ENCODE measurements at places on chromosomes 2 and 18.

GRCh38 chr18:26868968-26869586 is 3.6 kb upstream of the AQP4 start:
- DNase-seq, result no peak

- DNase-seq, result no peak
Measured at GRCh38 chr2:8123464-8123863, 558.4 kb upstream of the ID2 start.

- no peak for DNase-seq
Measured at GRCh38 chr2:206011795-206012194, 74.2 kb downstream of the INO80D start.

GRCh38 chr18:30404422-30404821 is 638.1 kb downstream of the DSC3 start:
- no peak for DNase-seq

DNA sequence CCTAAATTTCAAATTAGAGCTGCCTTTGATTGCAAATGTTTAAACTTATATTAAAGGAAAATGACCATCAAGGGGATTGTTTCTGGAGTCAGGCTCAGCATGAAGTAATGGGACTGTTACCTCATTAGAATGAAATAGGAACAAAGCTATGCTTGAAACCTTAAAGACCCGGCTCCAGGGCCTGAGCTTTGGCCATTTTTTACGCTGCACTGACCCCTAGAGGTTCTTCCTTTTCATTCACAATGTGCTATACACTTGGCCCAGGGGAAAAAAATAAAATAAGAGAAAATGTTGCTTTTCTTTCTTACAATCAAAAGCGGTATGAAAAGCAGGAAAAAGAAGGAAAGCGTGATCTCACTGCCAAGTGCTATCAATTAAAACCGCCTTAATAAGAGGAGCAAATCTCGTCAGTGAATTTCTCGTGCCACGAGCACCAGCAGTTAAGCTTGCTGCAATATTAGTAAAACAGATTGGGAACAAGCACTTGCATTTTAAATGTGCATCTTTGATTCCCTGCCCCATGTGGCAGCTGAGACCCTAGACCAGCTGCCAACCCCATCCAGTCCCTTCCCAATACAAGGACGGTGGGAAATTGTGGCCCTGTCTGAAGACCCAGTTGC is 96.6 kb downstream of the MBD2 start:
- DNase-seq, result no peak

DNA sequence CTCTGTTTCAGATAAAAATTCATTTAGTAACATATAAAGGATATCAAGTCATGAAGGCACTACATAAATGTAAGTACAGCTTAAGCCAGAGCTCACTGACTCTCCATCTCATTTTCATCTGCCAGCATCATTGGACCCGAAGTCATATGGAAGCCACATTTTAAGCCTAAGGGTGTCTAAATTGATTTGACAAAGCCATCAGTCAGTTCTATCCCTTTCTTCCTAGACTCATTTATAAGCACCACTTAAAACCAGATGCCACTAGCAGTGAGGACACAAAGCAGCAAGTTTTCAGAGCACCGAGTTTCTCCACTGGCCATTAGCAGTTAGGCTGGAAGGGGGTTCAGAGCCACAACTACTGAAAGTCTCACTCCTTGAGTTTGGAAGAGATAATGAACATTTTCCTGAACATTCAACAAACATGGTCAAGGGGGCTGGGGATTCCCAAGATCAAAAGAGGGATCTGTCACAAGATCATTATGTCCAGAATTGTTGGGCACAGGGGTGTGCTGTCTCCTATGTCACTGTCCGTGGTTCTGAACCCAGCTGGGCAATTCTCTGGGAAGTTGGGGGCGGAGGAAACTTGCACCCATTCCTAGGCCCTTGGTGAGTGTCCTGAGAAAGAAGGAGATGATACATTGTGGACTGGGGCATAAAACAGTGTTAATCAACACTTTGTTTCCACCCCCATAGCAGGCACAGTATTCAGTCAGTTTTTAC is 158.5 kb upstream of the LMAN1 start:
- DNase-seq, result no peak

DNA sequence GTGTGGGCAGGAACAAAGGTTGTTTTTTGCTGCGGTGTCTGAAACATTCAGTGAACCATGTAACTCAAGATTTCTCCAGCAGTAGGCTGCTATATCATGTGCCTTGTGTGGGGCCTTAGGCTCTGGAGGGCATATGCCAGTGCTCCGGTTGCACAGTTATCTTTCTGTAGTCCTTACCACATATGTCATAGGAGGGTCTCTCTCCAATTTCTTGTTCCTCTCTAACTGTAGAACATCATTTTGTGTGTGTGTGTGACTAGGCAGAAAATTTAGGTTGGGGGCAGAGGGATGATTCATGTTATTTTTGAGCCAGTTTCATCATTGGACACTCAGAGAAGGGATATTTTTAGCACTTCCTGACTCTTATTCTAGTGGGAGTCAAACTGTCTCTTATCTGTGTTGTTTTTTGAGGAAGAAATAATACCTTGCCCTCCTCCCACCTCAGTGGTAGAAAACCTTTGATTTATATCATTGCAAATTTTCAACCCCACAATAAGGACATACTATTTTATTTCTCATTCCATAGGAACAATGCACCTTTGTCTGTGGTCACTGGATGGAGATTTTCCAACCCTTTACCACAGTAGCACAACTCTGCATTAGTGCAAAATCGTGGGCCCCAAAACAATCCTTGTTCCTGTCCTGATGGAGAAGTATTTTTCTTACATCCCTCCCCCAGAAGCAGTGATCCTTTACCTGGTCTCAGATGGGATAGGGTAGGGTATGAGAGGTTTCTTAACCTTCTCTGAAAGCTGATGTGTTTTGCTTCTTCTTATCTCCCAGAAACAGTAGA is 113.9 kb downstream of the CCDC74A start:
- no peak for DNase-seq

DNA sequence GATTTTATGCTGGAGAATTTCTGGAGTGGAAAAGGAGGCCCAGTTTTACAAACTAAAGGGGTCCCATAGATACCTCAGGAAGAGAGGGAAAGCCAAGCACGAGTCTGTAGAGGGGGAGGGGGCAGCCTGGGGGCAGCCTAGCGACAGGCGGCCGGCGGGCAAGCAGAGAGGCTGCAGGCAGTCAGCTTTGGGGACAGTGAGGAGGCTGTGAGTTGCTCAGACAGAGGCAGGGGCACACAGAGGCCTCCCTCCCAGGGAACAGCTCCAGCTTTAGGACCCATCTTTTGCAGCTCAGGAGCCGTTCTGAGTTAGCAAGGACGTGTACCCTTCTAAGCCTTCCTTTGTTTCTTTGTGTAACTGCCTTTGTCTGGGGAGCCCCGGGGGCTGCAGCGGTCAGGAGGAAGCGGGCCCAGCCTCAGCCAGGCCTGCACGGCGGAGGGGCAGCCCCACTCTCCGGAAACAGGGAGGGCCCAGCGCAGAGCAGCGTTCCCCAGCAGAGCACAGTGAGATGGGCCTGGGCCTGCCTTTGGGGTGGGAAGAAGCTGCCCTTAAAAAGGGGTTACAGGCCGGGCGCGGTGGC is 41.1 kb upstream of the RALBP1 start:
- DNase-seq, result no peak

GRCh38 chr2:647691-648231 is 29.4 kb downstream of the TMEM18 start:
- DNase-seq, result no peak

- DNase-seq, result no peak
Measured at GRCh38 chr2:207632575-207633493, 7.6 kb upstream of the METTL21A start.

- no peak for DNase-seq
Measured at GRCh38 chr2:215851696-215852095, 161.7 kb downstream of the MREG start.

DNA sequence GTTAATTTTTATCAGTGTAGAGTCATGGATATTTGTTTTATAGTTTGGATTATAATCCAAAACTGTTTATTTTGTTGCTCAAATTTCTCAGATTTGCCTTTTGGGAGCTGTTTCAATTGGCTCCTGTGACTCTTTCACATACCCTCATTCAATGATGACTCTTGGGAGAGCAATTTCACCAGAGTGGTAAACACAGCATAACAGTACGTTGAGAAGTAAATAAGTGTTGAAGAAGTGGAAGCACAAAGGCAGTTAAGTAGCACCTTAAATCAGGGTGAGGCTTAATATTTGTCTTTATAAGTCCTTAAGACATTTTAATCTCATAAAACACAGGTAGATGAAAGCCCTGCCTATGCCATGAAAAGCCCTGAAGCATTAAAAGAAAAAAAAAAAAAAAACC is 17.1 kb upstream of the SLC39A10 start:
- no peak for DNase-seq

GRCh38 chr2:215594766-215595165 is 158.9 kb upstream of the FN1 start:
- no peak for DNase-seq

DNA sequence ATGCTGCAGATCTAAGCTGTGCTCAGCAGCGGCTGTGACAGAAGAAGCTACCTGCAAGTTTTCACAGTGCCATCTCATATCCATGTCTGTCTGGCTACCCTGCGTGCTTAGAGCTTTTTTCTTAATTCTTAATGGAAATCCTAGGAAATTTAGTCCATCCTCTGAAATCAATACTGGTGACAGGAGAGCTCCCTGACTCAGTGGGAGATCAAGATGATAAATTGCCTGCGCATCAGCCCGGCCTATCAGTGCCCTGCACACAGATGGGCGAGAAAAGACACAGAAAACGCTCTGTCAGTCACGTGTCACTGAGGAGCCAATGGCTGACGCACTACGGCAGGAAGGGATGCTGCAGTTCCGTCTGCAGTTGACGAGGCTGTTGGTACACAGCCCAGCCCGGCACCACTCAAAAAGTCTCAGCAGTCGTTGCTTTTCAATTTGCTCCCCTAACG is 819.6 kb upstream of the FSHR start:
- peak; percentile 71 for DNase-seq

- DNase-seq, result no peak
Measured at GRCh38 chr2:127762441-127762840, 48.5 kb downstream of the WDR33 start.

DNA sequence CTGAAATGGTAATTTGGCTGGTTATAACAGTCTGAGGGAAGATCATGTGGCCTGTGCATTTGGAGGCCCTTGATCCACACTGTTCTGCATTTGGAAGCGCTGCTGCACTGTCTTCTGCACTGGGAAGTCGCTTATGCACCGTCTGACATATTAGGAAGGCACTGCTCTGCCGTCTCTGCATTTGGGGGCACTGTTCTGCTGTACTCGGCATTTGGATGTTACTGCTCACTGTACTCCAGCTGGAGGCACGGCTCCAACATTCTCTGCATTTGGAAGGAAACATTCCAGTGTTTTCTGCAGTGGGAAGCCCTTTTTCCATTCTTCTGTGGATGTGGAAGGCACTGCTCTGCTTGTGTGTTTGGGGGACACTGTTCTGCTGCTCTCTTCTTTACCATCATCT is 9.6 kb upstream of the PROM2 start:
- DNase-seq, result no peak

DNA sequence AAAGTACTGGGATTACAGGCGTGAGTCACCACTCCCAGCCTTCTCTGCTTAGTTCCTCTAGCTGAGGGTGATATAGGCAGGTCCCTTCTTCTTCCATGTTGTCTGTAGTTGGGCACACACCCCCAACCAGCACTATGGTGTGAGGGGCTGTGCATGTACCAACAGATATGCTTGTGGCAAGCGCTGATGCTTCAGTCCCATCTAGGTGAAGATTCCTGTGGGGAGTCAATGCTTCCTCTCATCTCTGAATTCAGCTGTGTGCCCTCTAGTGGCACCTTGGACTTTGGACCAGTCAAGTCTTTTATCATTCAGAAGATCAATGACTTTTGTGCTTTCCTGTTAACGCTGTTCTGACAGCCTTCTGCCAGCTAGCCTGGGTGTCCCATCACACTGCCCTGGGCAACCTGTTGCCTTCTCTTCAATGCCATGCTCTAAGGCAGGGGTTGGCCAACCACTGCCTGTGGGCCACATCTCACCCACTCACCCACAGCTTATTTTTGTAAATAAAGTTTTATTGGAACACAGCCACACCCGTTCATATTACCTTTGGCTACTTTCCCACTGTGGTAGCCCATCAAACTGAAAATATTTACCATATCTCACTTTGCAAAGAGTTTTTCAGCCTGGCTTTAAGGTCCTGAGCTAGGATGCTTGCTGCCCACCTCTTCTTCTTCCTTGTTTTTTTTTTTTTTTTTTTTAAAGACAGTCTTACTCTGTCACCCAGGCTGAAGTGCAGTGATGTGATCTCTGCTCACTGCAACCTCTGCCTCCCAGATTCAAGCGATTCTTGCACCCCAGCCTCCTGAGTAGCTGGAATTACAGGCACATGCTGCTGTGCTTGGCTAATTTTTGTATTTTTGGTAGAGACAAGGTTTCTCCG is 51.0 kb downstream of the NPAS2 start:
- DNase-seq, result no peak

GRCh38 chr2:230912046-230912445 is 13.0 kb downstream of the GPR55 start:
- no peak for DNase-seq

DNA sequence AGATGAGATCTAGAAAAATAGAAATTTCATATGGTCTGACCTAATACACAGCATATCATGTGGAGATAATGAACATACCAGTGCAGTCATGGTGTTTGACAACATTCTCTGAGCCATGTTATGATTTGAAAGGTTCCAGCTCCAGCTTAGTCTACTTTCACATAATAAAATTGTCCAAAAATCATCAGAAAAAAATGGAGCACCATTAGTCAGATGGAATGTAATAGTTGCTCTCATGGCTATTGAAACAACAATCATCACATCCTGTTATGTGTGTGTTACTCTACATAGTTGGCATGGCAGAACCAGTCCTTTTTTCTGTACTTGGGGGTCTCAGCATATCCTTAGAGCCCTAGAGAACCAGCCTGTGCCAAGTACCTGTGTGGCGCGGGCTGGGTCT is 678.9 kb upstream of the FANCL start:
- no peak for DNase-seq

DNA sequence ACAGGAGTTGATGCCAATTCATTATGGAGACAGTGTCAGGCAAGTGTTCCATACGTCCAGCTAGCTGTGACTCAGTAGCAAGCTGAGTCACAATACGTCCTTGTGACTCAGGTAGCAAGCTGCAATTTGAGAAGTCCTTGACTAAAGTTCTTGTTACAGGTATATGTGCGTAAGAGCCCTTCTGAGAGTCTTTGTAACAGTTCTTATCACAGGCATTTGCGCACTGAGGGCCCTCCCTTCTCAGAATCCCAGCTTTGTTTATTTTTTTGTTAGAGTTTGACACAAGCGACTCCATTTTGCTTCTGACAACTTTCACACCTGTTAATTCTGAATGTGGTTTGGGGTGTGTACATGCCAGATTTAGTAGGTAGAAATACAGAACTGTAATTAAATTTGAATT is 20.1 kb upstream of the ACMSD start:
- DNase-seq, result no peak

GRCh38 chr2:29562896-29563295 is 358.5 kb downstream of the ALK start:
- no peak for DNase-seq

DNA sequence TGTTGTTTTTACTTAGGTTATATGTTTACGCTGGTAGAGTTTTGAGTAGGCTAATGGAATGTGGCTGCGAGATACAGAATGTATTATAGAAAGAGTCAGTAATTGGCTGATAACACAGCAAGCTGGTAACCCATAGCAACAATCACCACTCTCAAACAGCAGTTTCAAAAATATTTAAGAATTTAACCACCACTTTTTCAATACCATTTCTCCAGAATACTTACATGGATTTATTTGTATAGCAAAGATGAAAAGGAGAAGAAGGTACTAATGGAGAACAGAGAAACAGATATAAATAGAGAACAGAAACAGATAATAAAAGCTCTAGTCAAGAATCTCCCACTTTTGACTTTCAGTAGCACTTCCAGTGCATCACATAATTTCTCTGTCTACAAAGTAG is 188.3 kb upstream of the SLC39A10 start:
- DNase-seq, result no peak

All from hypothalamus (tissue), 51 donors.